Activated CD4-positive, alpha-beta T cell treated with anti-CD3 and anti-CD28 coated beads for 36 hours (primary cell): ENCODE measurements at places on chromosomes 3 and 15. TPM values are rescaled to one million over a fixed set of nuclear protein-coding genes. Genes with fewer than 3 reads are reported as not detected.

Gene SPSB4
- not detected for total RNA-seq

Gene HRG
- 0.11 TPM for total RNA-seq

Gene IL17RB
- 0.69 TPM for total RNA-seq

DNA sequence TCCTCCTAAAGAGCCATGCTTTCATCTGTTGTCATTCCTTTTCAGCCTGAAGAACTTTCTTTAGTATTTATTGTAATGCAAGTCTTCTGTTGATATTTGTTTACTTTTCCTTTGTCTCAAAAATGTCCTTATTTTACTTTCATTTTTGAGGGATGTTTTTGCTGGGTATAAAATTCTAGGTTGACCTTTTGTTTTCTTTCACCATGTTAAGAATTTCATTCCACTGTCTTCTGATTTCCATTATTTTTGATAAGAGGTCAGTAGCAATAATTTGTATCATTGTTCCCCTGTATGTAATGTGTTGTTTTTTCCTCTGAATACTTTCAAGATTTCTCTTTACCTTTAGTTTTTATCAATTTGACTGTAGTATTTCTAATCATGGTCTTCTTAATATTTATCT, 91.1 kb downstream of the RSRC1 start:
- no peak for DNase-seq
- peaks cover 53% of the 10 kb centered on the region for H3K36me3 ChIP-seq
- H3K4me3 ChIP-seq: no peak overlapping the region
- H3K27me3 ChIP-seq: no peaks in the 10 kb centered on the region
- no peaks in the 10 kb centered on the region for H3K4me1 ChIP-seq

GRCh38 chr3:186653080-186653707, 12.6 kb upstream of the HRG start:
- H3K27ac ChIP-seq: no peak overlapping the region
- no peak for DNase-seq
- H3K27me3 ChIP-seq: peaks cover 2% of the 10 kb centered on the region
- no peaks in the 10 kb centered on the region for H3K36me3 ChIP-seq
- H3K4me1 ChIP-seq: no peaks in the 10 kb centered on the region
